ENCODE measurements at places on chromosomes 1 and 21.

- no peak for DNase-seq
Measured at GRCh38 chr1:229383188-229383587, 40.3 kb upstream of the CCSAP start.

DNA sequence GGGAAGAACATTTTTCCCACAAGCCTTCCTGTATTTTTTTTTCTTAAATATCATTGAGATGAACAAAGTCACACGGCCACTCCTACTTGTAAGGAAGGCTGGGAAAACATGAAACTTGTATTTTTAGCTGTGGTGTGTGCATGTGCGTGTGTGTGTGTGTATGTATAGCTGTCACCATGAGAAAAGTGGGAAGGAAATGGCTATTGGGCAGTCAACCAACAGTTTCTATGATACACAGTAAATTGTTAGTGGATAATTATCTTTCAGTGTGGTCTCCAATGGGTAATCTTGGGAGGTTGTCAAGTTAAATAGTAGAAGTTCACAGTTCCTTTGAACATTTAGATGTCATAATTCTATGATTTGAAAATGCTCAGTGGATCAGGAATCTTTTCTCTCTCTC lies 132.7 kb upstream of the USP24 start:
- DNase-seq = no peak

DNA sequence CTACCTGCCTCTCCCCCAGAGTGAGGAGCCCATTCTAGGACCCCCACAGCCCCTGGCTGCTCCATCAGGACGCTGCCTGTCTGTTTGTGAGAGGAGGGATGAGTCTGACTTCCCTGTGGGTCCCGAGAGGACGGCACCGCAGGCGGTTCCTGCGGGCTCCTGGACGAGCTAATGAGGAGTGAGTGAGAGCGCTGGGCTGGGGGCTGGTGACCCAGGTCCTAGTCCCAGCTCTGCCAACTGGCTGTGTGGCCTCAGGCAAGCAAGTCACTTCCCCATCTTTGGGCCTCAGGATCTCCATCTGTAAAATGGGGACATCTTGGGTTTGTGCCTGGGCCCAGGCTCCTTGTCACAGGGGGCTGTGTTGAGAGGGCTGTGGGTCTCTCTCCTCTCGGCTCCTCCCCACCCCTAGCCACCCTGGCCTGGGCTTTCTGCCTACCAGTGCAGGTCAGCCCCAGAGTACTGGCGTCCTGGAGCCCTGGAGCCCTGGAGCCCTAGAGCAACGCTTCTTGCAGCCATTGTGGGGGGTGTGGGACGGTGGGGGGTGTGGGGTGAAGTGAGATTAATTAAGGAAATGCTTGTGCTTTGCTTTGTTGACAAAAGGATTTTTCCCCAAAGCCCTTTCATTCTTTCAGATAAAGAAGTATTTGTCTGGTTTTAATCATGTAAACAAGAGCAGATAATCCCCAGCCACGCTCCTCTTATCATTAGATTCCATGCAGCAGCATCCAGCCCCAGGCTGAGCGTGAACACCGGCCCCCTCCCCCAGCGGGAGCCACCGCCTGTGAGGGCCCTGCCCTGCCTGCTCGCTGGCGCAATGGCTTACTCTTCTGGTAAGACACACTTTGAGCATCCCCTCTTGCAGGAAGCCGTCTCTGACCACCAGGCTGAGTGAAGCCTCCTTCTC lies 26.8 kb downstream of the SLC1A7 start:
- DNase-seq = no peak

GRCh38 chr1:208756339-208756981 lies 512.3 kb upstream of the PLXNA2 start:
- no peak for DNase-seq

DNA sequence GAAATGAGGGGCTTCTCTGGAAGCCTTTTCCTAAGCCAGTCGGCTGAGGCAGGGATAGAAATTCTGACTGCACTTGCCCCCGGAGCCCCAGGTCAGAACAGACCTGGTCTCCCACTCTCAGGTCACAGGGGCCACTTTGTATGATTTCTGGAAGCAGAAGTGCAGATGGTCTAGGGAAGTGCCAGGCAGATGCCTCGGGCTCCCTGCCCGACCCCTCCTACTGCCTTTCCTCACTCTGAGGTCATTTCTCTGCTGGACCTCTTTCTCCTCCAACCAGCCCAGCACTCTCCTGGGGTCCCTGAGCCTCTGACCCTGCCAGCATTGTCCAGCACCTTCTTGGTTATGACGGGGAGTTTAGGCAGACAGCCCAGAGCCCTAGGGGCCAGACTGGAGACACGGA lies 8.7 kb downstream of the RUNX3 start:
- no peak for DNase-seq
